Spinal cord (tissue), 10 donors: ENCODE measurements at places on chromosomes 1 and 21.

DNA sequence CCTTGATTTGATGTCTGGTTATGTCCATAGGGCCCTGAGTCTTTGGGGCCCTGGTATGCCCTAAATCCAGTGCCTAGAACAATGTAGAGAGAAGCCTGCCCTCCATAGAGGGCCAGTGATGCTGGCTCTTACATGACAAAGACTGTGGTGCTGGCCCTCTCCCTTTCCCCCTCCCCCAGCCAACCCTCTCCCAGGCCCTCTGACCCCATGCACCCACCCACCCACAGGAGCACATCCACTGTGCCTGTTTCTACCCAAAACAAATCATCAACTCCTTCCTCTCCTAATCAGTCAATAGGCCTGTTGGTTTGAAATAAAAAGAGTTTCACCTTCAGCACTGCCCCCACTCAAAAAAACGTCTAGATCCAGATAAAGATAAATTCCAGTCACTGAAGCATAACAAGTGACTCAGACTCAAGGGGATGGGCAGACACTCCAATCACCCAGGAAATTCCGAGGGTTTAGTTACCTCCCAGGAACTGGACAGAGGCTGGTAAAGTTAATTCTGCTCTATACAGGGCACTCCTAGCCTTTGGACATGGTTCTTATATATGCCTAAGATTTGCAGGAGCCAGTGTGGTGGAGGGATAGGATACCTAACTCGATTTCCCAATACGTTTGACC, 144.8 kb upstream of the VANGL1 start:
- DNase-seq = no peak

DNA sequence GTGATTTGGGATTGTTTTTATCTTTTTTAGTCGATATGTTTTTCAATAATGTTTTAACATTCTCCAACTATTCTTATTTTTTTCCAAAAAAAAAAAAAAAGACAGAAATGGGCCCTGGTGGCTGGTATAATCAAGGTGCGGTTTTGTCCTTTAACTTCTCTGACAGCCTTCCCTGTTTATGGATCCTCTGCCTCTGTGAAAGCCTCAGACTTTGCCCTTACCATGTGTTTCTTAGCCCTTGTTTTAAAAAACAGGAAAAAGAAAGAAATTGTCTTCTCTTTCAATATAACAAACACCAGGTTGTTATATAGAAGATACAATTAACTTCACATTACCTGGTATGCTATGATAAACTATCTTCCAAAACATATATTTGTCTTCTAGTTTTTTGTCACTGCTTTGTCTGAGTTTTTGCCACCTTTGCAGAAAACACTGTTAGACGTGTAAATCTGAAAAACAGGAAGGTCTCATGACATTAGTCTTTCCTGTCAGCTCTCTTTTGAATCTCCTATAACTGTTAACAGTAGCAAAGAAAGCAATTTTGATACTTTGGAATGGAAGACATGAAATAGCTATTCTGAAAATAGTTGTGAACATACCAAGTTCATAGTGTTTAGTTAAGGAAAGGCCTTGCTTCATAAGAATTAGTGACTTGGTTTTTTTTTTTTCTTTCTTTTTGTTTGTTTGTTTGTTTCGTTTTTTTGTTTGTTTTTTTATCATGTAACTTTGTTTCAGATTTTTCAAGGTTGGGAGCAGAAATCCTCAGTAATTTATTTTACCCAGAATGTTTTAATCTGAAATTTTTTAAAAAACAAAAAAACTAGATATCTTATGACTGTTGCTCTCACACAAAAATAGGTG, 31.7 kb upstream of the CACYBP start:
- DNase-seq = no peak

DNA sequence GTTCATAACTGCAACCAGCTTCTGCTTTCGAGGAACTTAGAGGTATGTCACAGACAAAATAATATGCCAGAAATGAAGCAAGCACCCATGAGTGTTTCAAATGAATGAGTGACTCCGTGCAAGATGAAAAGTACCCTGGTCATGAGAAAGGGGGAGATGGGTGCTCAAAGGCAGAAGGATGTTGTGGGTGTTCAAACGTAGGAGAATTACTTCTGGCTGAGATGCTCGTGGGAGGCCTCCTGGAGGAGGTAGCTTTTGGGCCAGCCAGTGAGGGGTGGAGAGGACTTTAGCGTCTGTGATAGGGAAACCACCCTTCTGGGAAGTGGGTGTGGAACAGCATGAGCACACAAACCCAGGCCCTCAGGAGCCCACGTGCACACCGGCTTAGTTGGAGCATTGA, 113.8 kb downstream of the SYF2 start:
- no peak for DNase-seq

DNA sequence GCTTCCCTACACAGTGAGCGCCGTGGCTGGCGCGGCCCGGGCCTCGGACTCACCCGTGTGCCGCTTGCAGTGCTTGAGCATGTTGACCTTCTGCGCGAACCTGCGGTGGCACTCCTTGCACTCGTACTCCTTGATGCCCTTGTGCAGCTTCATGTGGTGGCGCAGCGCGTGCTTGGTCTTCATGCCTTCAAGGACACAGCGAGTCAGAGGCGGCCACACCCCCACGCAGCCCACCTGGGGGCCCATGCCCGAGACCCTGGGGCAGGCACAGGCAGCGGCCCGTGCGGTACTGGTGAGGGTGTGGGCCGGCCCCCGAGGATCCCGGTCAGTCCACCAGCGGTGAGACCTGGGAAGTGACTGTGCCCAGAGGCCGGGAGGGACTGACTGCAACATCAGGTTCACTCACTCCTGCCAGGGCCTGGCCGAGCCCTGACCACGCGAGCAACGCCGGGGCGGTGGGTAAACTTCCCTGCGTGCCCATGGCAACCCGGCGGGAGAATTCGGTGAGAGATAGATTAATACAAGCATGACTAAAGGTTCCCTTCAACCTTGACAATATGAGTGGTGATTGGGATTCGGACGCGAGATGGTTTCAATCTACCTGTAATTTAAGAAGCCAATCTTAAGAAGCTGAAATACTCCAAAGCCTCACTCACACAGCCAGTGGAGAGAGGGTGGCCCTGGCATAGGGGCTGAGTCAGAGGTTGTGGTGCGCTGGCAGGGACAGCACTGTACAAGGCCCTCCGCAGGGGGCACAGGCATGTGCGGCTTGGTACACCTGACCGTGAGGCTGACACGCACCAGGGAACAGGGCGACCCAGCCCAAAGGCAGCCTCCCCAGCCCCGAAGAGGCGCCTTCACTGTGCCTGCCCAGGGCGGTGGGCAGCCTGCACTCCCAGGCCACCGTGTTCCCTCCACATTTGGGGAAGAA, 49.1 kb upstream of the RIPK4 start:
- DNase-seq = no peak

GRCh38 chr1:228143480-228144192, 3.6 kb downstream of the GUK1 start:
- no peak for DNase-seq

GRCh38 chr1:44587796-44588460, 86.4 kb downstream of the TMEM53 start:
- no peak for DNase-seq

DNA sequence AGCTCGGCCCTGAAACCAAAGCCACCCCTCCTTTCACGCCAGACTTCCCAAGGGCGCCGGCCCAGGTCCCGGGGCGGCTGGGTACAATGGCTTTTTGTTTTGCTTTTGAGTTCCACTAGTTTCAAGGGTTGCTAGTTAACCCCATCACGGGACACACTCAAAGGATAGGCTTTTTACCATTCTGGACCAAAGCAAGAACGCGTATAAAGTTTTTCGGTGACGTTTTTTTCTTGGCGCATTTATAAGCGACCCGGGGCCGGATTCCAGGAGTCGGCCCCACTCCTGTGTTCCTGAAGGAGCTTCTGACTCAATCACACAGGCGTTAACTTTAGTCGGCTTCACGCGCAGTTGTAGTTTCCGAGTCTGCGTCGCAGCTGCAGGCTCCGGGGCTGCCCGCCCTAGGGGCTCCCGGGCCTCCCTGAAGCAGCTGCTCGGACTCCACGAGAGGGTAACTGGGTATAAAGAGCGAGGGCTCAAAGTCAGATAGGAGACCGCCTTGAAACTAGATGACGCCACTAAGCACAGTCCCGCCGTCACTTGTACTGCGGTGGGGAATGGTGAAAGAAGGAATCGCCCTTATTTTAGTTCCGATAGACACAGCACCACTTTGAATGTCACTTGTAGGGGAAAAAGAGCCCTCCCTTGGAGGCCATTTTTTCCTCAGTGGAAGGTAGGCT, 707 bp upstream of the KLHL21 start:
- DNase-seq = peak; percentile 73

DNA sequence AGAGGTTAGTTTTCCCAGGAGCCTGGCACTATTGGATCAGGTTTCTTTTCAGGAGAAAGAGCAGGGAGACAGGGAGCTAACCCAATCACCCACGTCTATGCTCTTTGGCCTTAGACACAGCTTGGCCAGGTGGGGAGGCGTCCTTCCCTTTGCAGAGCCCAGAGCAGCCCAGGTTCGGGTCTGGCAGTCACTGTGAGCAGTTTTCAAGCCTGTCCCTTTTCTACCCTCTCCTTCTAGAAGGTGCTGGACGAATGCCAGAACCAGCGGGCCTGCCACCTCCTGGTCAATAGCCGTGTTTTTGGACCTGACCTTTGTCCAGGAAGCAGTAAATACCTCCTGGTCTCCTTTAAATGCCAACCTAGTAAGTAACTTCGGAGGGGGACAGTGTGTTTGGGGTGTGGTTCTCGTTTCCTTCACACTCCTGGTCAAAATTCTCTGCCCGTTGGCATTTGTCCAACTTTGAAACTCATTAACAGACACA, 44.9 kb downstream of the EVA1C start:
- no peak for DNase-seq

DNA sequence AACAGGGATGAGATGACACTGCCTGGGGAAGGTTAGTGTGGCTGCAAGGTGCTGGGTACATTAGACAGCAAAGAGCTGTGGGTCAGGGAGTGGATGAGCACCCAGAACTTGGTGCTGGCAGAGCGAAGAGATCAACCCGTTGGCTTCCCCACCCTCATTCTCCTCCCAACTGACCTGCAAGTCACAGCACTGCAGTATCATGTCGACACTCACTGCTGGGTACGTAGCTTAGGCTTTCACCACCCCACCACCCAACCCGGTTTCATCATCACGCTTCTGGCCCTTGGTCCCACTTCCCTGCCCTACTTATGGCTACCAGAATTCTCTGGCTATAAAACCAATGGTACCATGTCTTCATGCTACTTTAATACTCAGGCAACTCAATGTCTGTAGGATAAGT, 73.6 kb upstream of the LYST start:
- DNase-seq = no peak

- DNase-seq = no peak
Observed at GRCh38 chr1:201686714-201687455, 142.1 kb upstream of the IPO9 start.

DNA sequence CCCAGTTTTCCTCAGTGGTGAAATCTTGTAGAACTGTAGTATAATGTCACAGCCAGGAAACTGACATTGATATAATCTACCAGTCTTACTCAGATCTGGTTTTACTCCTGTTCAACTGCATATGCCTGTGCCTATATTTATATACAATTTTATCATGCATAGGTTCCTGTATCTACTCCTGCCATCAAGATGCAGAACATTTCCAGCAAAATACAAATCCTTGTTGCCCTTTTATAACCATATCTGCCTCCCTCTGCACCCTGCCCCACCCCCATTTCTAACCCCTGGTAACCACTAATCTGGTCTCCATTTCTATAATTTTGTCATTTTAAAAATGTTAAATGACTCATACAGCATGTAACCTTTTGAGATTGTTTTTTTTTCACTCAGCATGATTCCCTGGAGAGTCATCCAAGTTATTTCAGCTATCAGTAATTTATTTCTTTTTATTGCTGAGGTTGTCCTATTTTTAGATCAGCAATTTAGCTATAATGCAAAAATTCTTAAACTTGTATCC, 8.1 kb downstream of the UTP25 start:
- no peak for DNase-seq

GRCh38 chr21:46062471-46063211, 35.3 kb upstream of the COL6A2 start:
- DNase-seq = no peak

GRCh38 chr1:158099185-158099584, 81.5 kb upstream of the CD1D start:
- no peak for DNase-seq

DNA sequence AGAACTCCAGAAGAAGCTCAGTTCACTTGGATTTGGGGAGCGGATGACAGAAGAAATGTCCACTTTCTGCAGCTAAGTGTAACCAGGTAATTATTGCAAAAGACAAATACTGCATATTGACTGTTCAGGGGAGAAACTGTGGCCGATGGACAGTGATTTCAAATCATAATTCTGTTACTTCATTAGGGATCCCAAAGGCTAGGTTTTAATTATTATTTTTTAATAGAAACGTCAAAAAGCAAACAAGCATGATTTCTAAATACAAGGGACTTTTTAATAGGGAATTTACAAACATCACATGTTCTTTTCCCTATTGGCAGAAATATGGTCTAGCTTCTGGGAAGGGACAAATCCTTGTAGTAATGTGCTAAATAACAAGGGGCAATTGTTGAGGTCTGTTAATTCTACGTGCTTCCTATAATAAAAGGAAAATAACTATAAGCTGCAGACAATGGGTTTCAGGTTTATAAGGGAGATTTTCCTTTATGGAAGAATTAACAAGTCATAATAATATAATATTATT, 15.5 kb downstream of the DIPK1A start:
- no peak for DNase-seq

- DNase-seq = no peak
Observed at GRCh38 chr1:240801442-240801841, 189.5 kb upstream of the GREM2 start.

GRCh38 chr1:235093013-235093695, 35.5 kb downstream of the TOMM20 start:
- peak; percentile 54 for DNase-seq

- no peak for DNase-seq
Observed at GRCh38 chr1:227808566-227808965, 6.9 kb upstream of the PRSS38 start.

DNA sequence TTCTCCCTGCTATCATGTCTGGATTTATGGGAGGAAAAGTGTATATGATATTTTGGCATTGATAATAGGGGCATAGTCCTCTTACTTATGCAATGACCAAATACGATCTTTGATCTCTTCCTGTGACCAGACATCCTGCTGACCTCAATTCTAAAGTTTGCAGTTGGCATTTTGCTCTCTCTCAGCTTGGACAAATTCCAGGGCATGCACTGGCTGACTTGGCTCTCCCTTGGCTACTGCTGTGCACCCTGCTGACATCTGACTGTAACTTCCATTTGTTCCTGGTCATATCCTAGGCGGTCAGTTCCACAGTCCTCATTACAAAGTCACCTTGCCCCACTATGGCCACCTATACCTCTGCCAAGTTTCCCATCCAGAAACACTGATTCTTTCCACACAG, 380.7 kb upstream of the NR5A2 start:
- peak; percentile 8 for DNase-seq

- no peak for DNase-seq
Observed at GRCh38 chr1:180500689-180501088, 1.7 kb downstream of the ACBD6 start.

GRCh38 chr1:67634396-67634935, 50.5 kb upstream of the GADD45A start:
- no peak for DNase-seq

DNA sequence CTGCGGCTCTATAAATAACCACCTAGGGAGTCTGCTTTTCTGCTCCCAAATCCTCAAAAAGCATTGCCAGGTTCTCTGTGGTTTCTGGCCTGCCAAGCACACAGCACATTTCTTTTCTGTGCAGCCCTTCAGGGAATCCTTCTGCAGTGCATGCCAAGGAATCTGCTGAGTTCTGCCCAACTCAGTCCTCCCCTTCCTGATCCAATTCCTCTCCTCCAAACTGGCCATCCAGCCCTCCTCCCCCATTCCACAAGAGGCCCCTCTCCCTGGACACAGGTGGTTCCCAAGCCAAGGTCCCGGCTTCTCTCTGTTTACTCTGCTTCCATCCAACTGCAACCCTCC, 61.8 kb downstream of the HIVEP3 start:
- no peak for DNase-seq
